ENCODE measurements at places on chromosomes 12 and 14.

DNA sequence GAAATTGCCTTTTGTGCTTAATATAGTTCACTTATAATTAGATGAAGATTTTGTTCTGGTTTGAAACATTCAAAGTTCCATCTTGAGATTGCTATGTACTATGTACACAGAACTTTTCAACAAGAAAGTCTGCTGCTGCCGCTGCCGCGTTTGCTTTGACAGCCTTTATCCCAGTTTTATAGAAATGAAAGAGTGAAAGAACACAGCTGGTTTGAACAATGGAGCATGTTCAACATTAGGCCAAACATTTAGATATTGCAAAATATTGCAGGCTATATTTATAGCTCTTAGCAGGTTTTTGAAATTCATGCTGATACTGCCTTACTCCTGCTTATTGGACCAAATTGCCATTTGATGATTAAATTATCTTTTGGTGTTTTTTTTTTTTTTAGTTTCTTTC is 299.8 kb upstream of the PRKD1 start:
- no peak for DNase-seq

- DNase-seq = peak; percentile 35
Measured at GRCh38 chr12:24902511-24903328, 46.2 kb downstream of the BCAT1 start.

GRCh38 chr12:124321556-124322270 is 26.8 kb downstream of the RFLNA start:
- no peak for DNase-seq

DNA sequence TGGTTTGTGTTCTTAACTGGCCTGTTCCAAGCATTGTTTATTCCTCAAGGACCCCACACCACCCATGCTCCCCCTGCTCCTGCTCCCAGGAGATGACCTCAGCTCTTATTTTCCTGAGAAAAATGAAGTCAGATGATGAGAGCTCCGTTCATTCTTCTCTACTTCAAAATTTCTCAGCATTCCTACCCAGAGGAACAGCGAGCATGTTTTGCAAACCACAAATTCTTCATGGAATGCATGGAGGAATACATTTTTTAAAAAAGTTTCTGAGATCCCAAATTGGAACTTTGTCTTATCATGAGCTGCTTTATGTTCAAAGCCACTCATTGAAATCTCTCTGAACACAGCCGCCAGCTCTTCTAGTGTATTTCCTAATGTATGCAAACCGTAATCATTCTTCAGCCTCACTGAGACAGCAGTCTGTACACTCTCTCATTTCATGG is 44.9 kb downstream of the SYNE2 start:
- DNase-seq = no peak

DNA sequence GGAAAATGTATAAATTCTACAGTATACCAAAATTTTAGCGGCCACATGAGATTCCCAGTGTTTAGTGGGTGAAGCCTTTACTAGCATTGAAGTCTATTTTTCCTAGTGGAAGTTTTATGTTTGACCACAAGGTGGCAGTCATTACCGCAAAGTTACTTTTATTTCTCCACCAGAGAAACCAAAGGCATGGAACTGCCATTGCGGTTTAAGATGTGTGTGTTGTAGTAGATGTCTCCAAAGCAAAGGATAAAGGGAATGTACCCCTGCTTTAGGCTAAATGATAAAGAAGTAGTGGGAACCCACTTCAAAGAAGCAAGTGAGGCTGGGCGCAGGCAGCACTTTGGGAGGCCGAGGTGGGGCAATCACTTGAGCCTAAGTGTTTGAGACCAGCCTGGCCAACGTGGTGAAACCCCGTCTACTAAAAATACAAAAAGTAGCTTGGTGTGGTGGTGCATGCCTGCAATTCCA is 140.5 kb downstream of the PRKCH start:
- DNase-seq = peak; percentile 57

DNA sequence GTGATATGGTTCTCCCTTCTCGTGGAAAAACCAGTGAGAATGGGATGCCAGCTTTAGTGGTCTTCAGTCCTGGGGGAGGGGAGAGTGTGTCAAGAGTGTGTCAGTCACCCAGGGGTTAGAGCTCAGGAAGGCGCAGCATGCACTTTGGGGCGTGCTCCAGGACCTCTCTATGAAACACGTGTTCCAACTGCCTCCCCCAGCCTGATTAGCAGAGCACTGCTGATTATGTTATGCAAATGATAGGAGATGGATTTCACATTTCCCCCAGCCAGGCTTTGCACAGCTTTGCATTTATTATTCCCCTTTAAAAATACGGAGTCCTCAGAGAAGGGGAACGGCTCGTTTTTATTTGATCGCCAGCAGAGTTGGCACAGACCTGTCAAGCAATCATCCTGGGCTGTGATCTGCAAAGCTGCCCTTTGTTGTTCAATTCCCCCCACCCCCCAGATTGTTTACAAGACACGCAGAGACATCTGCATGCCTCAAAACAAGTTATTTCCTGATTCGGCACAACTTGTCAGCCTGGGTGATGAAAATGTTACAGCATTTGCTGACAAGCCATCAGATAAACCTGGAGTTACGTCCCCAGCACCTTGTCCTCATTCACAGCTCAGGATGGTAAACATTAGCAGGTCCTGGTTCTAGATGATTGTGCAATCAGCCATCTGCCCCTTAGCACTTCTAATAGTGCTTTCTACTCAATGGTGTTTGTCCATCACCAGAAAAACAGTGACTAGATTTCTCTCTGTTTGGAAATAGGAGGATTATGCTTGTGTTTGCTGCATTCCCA is 196.5 kb downstream of the NOVA1 start:
- DNase-seq = no peak

DNA sequence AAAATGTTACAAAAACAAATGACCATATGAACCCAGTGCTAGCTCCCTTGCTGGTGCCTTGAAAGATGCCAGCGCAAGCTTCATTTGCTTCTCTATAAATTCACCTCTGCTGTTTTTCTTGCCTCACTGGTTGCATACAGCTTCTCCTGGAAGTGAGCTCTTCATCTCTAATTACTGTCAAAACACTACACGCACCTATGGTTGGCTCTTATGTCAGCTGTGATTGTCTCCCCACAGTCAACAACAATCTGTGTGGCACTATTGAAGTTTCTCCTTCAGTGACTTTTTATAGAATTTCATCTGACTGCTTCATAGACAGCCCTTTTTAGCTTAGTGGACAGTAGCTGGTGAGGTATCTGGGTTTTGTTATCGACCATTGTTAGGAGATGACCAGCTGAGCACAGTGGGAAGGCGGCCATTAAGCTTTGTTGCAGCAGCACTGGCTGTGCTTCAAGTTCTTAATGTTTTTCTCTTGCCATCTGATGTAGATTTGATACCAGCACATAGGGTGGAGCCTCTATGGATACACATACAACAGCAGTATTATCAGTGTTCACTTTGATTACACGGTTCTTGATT is 131.8 kb downstream of the KITLG start:
- DNase-seq = no peak

DNA sequence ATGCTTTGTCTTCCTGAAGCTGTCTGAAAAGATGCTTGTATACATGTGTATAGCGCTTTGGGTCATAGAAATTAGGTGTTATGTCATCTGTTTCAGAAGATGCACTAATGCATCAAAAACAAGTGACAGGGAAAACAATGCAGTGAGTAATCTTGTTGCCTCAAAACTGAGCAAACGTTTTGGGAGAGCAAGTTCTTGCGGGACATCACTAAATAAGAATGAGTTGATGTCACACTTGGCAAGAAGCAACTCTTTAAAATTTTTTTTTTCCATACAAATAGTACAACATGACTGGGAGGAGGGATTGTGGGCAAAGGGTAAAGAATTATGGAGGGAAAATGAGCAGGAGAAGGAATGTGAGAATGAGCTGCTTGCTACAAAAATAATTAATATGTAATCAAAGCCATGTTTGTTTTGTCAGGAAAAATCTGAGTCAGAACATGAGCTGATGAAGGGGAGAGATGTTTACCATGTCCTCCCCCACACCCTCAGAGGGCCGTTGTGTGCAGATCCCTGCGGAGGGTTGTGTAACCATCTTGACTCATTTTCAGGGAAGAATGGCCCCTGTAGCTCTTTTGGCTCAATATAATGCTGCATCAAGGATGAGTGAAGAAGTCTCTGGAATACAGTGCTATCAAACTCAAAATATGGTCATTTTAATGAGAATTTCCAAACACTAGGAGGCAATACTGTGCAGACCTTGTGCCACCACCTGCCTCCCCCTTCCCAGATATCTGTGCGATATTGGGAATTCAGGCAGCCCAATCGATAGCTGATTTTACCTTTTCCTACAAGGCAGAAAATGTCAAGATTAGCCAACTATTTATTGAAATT is 41.4 kb downstream of the BORCS5 start:
- DNase-seq = peak; percentile 24

- DNase-seq = no peak
Measured at GRCh38 chr12:114253976-114254778, 151.8 kb downstream of the TBX5 start.

DNA sequence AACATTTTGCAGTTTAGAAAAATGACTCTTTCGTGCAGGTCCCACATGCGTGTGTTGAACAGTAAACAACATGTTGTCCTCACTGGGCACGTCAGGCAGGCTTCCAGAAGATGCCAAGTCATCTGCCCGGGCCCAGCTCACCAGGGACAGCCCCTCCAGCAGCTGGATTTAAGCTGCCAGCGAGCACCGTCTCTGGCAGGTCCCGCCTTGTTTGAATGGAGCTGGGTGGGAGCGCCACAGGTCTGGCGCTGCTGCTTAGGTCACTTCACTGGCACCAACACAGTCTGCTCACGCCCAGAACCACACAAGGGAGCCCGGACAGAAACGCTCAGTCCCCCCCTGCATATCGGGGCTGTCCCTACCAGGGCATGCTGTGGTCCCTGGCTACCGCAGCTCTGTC is 33.1 kb upstream of the MMP17 start:
- DNase-seq = no peak

DNA sequence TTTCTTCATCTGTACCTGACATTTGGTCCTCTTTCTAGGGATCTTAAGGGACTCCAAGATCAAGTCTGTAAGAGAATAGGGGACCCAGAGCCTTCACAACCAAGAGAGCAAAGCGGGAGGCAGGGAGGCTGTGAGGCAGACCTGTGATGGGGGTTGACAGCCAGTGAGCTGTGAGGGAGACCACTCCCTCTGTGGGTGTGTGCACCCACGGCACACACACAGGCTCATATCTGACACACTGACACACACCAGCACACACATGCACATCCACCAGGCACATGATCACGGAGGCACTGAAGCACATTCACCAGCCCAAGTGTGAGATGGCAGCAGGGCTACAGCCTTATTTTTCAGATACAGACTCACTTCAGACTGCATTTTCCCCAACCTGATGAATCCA is 55.2 kb downstream of the SPTB start:
- DNase-seq = no peak

DNA sequence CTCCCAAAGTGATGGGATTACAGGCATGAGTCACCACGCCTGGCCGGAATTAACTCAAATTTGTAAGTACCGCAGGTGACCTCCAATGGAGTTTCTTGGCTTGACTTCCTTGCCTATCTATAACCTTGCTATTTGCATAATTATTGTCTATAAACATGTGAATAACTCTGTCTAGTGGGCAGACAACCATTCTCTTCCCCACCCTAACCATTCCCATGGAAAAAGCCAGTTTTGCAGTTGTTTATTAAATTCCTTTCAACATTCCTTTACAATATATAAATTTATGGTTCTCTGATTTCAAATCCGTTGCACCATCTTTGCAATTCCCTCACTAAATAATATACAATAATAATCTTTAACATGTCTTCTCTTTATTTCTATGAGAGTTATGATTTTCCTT is 61.0 kb upstream of the ZDHHC17 start:
- no peak for DNase-seq

- DNase-seq = no peak
Measured at GRCh38 chr12:91098941-91099340, 12.4 kb downstream of the LUM start.

- DNase-seq = no peak
Measured at GRCh38 chr12:114678028-114678427, 5.9 kb downstream of the TBX3 start.

DNA sequence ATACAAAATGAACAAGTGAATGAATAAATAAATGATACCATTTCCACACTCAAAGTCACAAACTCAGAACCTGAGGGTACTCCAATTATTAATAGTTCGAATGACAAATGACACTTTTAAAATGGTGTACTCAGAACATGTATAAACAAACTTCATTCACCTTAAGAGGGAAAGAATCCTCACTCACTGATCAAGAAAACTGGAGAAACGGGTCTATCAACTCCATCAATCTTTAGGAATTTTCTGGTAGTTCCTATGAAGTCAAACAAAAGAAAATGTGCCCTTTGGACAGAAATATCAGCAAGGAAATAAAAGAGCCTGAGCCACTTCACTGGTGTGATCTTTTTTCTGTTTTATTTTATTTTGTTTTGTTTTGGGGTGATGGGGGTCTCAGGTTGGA is 5.2 kb upstream of the NRDE2 start:
- no peak for DNase-seq

GRCh38 chr14:58298477-58299400 is at the start of gene ARID4A:
Gene ARID4A, plus strand, starts transcription at chr14:58298555. Its CDS starts 1,300 bp downstream, at chr14:58299855.
- DNase-seq = peak; percentile 23

GRCh38 chr12:121799156-121799841 is 4.5 kb upstream of the SETD1B start:
- peak; percentile 66 for DNase-seq

GRCh38 chr14:34536951-34537676 is 2.4 kb downstream of the EAPP start:
- no peak for DNase-seq

GRCh38 chr12:70236990-70237389 is 6.2 kb upstream of the CNOT2 start:
- DNase-seq = no peak

- DNase-seq = no peak
Measured at GRCh38 chr12:112025808-112026375, 12.7 kb downstream of the ERP29 start.

DNA sequence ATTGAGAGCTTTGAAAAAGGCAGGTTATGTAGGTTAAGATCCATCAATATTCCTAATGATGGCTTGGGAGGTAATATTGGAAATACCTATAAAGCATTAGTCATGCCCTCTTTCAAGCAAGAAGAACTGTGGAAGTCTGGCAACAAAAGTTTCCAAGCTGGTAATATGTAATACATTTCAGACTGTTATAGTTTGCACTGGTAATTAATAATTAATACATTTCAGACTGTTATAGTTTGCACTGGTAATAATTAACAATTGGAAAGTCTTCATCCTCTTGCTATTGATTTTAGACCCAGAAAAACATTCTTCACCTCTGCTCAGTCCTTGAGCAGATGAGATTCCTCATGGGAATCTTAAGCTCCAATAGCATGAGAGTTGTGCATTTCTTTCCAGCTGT is 29.0 kb upstream of the WDR89 start:
- DNase-seq = no peak

- DNase-seq = no peak
Measured at GRCh38 chr12:20490213-20490612, 121.9 kb downstream of the PDE3A start.
